ENCODE measurements at places on chromosomes 1 and 21.

GRCh38 chr21:33299181-33299752 is 25.5 kb upstream of the IFNAR1 start:
- no peak for DNase-seq

DNA sequence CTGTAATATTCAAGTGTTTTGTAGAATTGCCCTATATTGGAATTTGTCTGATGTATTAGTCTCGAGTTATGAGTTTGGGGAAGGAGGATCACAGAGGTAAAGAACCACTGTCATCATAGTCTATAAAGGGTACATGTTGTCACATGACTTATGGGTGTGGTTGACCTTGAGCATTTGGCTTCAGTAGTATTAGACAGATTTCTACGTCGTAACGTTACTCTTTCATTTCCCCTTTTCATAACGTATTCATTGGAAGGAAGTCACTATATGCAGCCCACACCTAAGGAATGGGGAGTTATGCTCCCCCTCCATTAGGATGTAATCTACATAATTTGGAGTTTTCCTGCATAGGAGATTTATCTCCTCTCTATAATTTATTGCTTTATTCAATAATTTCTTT is 110.1 kb upstream of the VAV3 start:
- DNase-seq, result no peak

GRCh38 chr1:42135426-42135825 is 17.8 kb upstream of the GUCA2B start:
- no peak for DNase-seq

- no peak for DNase-seq
Observed at GRCh38 chr1:29576510-29576909, 340.2 kb downstream of the PTPRU start.

DNA sequence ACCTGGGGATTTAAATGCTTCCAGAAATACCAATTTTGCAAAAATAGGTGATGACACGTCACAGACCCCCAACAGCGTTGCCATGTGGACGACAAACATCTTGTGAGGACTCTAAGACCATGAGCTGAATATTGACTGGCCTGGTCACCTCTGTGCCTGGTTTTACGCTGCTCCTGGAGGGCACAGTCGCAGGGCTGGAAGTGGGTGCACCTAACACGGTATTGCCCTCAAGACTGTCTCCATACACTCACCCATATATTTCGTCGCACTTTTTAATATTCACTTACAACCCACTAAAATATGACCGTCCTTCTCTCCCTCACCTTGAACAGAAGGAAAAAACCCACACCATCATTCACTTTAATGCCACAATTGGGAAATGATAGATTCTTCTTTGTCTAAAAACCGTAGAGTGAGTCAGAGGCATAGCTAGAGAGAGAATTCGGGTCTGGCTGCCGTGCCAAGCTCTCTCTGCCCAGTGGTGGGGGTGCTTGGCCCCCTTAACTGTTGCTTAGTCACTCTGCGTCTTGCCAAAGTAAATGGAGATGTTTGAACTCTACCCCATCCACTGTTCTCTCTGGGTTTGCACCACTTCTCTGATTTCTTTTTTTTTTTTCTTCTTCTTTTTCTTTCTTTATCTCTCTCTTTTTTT is 40.8 kb upstream of the UTS2 start:
- no peak for DNase-seq

GRCh38 chr1:32406629-32407111 is 12.4 kb upstream of the BSDC1 start:
- DNase-seq, result no peak

DNA sequence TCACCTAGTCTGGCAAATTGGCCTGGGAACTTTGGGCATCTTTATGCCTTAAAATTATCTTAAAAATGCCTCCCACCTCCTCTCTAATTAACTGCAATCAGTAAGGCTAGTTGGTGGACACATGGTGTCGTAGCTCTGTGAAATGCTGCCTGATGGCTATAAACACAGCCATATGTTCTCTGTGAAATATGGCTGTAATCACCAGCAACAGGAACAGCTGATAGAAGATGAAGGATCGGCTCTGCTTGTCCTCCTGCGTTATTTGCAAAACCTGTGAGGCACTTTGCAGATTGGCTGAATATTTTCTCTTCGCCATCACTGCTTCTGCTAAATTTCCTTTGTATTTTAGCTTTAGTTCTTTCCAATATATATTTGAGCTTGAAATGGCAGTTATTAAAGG is 419.6 kb downstream of the RWDD3 start:
- no peak for DNase-seq

DNA sequence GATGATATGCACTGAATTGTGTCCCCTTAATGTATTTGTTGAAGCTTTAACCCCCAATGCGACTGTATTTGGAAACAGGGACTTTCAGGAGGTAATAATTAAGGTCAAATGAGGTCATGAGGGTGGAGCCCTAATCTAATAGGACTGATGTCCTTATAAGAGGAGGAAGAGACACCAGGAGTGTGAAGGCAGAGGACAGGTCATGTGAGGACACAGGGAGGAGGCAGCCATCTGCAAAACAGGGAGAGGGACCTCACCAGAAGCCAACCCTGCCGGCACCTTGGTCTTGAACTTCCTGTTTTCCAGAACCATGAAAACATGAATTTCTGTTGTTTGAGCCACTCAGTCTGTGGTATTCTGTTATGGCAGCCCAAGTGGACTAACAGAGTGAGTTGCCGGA is 15.3 kb downstream of the SYF2 start:
- no peak for DNase-seq

DNA sequence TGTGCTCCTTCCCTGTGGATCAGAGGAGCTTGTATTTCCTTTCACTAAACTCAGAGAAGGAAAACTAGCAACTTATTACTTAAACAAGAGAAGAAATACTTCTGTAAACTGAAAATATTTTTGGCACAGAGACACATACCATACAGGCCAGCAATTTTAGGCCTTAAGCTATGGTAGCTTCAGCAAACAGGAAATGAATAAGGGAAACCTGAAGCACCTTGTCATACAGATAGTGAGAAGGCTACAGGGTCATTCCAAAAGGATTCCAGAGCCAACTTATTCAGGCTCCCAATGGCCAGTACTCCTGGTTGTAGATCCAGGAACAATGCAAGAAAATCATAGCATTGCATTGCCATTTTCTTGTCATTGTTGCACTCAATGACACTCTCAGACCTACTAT is 9.1 kb upstream of the KYAT3 start:
- no peak for DNase-seq

GRCh38 chr1:202247837-202248795 is 54.5 kb downstream of the LGR6 start:
- no peak for DNase-seq

DNA sequence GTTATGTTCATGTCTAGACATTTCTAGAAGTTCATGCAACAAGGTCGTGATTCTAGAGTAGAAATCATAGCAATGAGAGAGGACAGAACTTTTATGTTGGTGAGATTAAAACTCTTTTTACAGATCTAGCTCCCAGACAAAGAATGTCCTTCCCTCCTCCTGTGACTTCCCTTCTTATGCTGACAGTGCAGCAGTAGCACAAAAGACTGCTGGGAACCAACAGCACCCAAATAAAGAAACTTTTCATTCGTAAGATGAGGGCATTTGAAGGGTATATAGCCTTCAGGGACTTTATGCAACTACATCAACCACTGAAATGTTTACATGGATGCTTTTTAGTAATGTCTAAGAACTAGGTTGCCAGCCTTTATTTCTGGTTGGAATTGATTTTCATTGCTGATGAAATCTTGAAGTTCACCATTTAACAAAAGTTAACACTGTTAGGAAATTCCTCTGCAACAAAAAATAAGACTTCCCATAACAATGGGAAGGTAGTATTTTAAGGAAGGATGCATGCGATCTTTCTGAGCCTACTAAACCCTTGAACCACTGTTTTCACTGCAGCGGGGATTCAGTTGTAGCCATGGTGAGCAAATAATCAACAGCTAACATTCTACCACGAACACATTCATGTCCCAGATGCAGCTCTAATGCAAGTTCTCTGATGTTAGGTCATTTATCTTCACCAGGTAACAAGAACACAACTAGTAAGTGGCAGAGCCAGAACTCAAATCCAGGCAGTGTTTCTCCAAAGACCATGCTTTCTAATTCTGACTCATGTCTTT is 672.8 kb downstream of the PTPRC start:
- DNase-seq, result no peak
